ENCODE measurements at places on chromosomes 4 and X. TPM values are rescaled to one million over a fixed set of nuclear protein-coding genes. Genes with fewer than 3 reads are reported as not detected.

ZCCHC4 gene
- total RNA-seq: 14.7 TPM

GLRA3 gene
- not detected for total RNA-seq

GPRIN3 gene
- 13.1 TPM for total RNA-seq

DNA sequence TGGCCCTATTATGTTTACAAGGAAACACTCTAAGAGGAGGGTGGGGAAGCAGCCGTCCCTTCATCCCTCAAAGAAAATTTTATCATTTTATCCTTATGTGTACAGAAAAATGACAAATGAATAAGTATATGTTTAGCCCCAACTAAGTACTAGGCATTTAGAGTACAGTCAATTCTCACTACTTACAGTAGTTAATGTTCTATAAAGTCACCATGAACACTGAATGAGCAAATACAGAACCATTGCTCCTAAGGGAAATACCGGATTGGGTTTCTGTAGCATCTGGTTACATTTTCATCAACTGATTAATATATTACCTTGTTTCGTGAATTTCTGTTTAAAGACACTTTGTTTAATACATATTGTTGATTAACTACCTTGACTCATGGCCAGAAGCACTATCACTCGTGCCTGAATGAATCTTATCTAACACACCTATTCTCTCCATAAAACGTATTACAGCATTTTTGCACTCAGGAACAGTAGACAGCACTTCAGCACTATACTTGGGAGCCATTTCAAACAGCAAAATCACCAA, 109.3 kb downstream of the ASB9 start:
- no peak for DNase-seq

GRCh38 chrX:111955901-111956300, 79.9 kb downstream of the TRPC5OS start:
- DNase-seq: no peak

GRCh38 chr4:88991746-88992145, 65.2 kb downstream of the FAM13A start:
- no peak for DNase-seq

DNA sequence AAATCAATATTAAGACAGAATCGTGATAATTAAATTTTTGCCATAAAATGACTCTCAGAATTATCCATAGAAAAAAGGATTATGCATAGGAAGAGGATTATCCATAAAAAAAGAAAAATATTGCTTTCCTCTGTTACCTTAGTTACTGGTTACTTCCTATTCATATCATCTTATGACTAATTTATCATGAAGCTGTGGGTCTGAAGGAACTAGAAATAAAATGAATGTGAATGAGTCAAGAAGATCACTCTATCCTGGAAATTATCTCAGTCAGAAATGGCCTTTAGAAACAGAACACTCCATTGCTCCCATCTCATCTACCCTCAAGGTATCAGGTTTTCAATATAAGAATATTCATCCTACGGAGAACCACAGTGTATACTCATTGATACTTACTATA, 19.4 kb downstream of the RPS6KA6 start:
- DNase-seq: no peak
